Right cardiac atrium (tissue), 5 donors: ENCODE measurements at places on chromosomes 1 and 21. TPM values are rescaled to one million over a fixed set of nuclear protein-coding genes. Genes with fewer than 3 reads are reported as not detected.

- DNase-seq = no peak
Observed at GRCh38 chr1:210251680-210252490, 19.3 kb downstream of the SERTAD4 start.

DNA sequence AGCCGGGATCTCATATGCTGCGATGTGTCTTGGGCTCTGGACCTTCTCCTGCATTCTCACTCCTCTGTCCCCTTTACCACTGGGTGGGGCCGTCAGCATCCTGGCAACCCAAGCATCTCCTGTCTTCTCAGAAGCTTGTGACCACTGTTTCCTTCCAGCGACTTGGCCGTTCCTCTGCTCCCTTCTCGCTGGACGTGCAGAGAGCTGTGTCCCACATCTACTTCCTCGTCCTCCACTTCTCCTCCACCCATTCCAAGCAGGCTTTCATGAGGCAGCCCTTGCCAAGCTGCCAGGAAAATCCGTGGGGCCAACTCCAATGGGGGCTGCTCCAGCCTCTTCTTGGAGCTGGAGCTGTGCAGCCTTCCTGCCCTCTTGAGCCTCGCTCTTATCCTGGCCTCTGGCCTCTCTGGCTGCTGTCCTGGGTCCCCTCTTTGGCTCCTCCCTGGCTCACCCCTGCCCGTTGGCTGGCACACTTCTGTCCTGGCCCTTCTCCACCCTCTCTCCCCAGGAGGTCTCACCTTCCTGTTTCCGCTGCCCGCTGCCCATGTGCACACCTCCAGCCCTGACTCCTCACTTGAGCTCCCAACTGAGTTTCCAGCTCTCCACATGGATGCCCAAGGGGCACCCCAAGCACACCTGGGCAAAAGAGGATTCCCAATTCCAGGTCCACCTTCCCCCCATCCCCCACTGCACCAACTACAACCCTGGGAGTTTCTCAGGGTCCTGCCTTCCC is 8.7 kb downstream of the FAM131C start:
- no peak for DNase-seq

DNA sequence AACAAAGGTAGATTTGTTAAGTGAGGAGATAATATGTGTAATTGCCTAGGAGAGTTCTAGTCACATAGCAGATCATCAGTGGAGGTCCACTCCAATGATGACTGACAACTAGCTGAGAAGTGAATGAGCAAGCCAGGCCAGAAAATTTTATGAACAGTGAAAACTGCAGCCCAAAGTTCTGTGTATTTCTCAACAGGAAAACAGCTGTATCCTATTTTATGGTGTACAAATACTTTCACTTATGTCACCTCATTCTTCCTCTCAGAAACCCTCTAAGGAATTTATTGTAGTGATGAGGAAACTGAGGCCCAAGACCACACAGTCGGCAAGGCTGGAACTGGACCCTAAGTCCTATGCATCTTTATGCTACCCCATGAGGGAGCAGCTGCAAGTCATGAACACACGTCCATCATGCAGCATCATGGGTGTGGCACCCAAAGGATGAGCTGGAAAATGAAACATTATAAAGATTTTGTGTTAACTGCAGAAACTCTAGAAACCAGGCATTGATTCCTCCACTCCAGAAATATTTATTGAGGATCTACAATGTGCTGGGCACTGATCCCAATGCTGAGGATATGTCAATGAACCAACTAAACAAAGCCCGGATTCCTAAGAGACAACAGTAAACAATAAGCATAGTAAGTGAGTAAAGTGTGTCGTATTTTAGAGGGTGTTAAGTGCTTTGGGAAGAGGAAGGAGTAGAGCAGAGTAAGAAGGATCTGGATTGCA is 99.5 kb upstream of the DUSP10 start:
- no peak for DNase-seq

DNA sequence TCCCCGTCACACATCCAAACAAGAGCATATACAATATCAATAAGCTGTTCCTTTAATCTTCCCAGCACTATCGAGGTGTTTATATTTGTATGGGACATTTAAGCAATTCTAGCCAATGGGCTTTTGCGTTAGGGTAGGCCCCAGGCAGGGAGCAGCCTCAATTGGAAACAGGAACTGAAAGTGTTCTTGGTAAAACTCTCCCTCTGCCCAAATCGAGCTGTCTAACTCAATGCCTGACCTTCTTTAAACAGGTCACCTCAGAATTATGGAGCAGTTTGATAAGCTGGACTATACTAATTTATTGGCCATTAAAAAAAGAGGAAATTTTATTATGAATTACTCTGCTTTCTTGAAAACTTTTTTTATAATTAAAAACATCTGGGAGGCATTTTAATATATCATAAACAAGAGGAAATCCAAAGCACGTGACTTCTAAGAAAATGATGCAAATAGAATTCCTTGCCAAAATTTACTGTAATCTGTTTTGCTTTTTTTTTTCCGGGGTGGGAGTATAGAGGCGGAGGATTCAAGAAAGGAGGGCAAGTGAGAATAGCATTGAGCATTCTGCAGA is 498.1 kb downstream of the LMO4 start:
- DNase-seq = peak; percentile 65

- no peak for DNase-seq
Observed at GRCh38 chr1:100543640-100544039, 5.7 kb downstream of the GPR88 start.

DNA sequence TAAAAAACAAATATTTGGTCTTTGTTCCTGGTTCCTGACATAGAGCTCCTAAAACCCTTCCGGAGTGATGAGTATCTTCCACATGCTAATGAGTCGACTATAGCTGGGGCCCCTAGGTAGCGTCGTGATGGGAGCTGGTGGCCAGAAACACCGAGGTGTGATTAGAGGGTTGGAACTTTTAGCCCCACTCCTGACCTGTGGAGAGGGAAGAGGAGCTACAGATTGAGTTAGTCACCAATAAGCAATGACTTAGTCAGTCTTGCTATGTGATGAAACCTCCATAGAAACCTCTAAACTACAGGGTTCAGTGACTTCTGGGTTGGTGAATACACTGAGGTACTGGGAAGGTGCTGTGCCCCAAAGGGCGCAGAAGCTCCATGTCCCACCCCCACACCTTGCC is 30.1 kb upstream of the PLD5 start:
- no peak for DNase-seq

- peak; percentile 24 for DNase-seq
Observed at GRCh38 chr21:43717166-43717853, 1.6 kb upstream of the PDXK start.

DNA sequence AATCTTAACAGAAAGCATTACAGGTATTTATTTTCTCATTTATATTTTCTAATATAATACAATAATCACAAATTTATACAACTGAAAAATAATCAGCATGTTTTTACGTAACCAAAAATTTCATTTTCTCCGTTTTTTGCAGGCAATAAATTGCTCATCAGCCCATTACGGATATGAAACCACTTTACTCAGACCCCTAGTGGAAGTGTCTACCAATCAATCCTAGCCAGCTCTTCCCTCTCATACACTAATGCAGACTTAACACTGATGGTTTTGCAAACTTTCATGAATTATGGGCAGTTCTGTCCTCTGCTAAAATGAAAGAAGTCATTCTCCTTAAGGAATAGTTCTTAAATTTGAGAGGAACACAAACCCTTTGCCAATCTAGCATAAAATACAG is 124.7 kb downstream of the EIF4G3 start:
- no peak for DNase-seq

DNA sequence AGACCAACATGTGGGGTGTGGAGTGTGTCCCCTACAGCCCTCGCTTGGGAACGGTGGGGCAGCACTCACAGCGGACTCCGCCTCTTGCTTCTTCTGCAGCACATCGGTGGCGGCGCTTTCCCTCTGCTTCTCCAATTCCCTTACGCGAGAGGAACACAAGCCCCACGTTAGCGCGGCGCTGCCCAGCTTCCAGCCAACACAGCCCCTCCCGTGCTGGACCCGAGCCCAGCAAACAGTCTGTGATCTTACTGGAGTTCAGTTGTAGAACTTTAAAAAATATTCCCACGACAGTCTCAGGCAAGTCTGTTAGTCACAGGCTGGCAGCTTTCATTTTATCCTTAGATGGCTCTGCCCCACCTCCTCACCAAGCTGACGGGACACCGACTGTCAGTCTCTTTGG is 13.6 kb downstream of the THAP3 start:
- DNase-seq = peak; percentile 98

- no peak for DNase-seq
Observed at GRCh38 chr1:206975306-206975705, 5.0 kb upstream of the FCAMR start.

DNA sequence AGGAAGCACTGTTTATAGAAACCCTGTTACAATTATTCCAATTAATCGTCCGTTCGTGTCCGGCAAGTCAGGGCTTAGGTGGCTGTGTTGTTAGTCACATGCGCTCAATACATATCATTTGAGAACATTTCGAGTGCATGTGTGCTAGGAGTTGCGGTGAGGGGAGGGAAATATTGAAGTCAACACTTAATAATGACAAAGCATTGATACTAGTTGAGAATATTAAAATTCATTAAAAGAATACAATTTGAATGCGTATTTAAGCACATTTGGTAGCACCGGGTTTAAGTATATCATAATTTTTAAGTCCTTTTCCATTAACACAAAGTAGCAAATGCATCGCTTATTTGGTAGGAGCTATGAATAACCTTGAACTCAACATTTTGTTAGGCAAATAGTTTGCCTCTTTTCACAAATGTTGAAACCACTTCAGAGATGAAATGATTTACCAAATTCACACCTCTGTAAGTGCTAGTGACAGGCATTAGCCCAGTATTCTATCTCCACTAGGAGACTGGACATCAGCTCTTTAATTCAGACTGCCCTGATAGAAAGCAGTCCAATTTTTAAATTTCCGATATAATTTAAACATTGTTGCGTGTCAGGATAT is 1.1 kb upstream of the SERBP1 start:
- no peak for DNase-seq

DNA sequence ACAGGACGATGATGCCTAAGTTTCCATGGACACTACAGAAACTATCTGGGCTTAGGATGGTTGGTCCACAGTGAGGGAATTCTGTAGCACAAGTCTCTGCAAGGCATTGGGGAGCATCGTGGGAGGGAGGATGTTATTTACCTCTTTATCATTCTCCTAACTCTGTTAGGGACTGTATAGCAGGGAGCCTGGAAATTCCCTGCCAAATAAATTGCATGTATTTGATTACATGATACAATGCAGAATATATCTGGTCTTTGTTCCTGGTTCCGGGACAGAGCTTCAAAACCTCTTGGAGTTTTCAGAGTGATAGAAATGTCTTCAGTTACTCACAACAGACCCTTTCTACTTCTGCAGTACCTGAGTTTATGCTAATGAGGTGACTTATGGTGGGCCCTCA is 385.9 kb downstream of the PCP4 start:
- no peak for DNase-seq

DNA sequence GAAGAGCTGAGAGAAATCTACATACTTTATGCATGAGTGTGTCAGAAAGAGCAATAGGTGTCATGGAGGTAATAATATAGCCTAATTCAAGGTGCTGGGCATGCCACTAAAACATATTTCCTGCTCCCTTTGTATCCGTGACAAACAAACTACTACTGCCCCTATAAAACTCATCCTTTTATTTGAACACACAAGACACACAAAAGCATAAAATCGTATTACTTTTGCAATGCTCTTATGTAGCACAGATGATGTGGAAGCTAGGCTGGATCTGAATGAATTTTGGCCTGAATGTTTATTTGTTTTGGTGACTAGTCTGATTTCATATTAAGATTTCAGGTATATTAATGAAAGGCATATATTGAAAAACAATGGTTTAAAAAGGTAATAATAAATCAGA is 239.3 kb upstream of the NEGR1 start:
- no peak for DNase-seq

DNA sequence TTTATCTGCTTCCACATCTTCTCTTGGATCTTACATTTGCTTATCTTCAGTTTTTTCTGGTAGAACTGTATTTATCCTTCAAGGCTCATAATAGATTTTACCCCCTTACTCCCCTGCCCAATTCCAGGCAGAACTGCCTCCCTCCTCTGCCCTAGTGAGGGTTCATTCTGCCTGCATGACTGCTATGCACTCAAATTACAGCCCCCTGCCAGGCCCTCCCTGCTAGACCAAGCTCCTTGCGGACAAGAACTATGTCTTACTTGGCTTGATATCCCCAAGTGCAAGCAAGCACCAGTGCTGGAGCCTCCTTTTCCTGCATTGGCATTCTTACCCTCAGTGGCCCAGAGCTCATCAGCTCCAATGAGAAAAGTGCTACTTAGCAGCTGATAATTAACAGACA is 18.1 kb downstream of the MAPKAPK2 start:
- DNase-seq = no peak

GRCh38 chr1:15680561-15681348 is 3.4 kb upstream of the PLEKHM2 start:
- no peak for DNase-seq

DNA sequence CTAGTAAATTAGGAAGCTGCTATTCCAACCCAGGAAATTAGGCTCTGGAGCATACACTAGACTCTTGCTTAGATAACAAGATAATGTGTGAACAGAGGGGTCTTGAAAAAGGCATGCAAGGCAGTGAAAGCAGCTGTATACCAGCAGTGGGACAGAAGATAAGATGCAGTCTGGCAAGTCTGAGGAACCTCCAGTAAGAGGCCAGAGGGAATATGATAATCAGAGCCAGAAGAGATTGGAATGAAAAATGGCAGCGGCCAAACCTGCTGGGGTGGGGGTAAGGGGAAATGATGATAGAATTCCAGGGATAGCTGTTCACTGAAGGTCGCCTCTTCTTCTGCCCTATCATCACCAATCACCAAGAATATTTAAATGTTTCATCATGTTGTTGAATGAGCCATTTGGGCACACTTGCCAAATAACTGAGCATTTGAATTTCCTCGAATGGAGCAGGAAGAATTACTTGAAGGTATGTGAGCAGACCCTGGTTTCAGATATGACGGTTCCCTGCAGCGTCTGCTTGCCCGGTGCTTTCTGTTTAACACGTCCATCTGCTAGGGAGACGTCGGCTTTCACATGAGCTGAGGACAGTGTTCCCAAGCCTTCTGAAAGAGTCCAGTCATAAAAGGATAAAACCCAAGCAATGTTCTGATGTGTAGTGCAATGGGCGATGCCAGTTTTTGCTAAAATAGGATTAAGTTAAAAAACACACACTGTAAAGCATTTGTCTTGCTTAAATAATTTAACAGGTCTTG is 173.3 kb downstream of the RWDD3 start:
- DNase-seq = no peak

Gene C8B
- not detected for polyA plus RNA-seq

Gene DNASE2B
- polyA plus RNA-seq = not detected

Gene RGS13
- polyA plus RNA-seq = 0.14 TPM

Gene ZBTB37
- 2.6 TPM for polyA plus RNA-seq

Gene RIPK4
- polyA plus RNA-seq = 0.70 TPM

Gene DTL
- 0.09 TPM for polyA plus RNA-seq

Gene ANGPTL1
- polyA plus RNA-seq = 19.1 TPM

Gene RGS8
- 0.02 TPM for polyA plus RNA-seq
